ENCODE measurements at places on chromosomes 1 and 21.
A peak's percentile ranks its signal among the peaks of the same experiment; 100 is the strongest.

DNA sequence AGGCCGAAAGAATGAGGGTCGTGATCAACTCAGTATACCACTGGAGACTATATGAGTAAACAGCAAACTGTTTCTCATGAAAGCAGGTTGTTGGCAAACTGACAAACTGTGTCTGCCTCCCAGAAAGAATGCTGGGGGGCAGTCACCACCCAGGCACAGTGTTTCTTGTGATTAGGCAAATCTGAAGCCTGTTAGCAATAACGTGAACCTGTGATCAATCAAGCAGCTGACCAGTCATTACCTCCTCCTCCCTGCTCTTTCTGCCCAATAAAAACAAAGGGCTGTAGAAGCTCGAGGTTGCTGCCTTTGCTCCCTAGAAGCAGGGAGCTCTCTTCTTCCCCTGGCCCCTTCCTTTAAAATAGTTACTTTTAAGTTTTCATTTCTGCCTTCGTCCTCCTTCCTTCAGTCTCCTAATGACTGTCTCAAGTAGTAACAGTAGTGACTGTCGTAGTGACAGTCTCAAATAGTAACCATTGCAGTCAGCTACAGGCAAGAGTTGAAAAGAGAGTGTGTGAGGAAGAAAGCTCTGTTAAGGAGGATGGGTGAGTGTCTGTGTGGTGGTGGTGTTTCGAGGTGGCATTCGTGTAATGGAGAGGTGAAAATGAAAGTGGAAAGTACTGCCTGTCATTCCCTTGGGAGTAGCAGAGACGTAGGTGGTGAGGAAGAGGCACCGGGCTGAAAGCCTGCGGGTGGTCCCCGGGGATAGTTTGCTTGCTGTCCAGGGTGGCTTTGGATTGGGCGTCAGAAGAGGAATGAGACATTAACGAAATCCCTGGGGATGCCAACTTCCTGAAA lies 14.5 kb downstream of the HHAT start:
- ATAC-seq: peak; percentile 47

DNA sequence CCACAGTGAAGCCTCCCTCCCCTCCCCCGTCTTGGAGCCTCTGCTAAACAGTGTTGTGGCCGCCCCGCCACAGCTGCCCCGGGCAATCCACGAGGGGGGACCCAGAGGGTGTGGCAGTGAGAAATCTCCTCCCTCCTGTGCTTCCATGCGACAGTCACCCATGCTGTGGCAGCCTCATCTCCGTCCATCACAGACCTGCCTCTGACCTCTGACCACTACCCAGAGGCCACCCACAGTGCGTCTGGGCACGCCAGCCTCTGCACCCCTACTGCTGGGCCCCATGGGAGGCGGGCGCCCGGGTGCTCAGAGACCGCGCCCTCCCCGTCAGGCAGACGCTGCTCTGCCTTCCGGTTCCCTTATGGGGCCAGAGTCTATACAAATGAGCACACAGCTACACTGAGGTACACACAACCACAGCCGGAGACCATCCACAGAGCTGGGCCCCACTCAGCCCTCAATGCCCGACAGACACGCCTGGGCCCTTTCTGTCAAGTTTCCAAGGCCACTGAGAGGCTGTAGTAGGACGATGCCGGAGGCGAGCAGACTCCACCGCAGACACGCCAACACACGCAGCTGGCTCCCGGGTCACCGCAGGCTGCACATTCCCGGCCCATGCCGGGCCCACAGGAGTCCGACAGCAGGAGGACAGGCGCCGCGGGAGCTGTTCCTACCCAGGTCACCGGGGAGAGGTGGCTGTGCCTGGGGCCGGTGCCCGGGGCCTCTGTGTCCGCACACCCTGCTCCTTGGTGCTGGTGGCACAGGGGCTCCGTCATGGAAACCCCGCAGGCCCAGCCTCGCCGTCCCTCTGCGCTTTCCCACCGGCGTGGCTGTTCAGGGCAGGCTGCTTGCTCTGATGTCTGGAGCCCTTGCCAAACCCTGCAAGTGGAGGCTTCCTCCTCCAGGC lies 23.9 kb upstream of the TMEM52 start:
- no peak for ATAC-seq

GRCh38 chr1:183739741-183740271 lies 65.1 kb upstream of the RGL1 start:
- ATAC-seq: no peak

DNA sequence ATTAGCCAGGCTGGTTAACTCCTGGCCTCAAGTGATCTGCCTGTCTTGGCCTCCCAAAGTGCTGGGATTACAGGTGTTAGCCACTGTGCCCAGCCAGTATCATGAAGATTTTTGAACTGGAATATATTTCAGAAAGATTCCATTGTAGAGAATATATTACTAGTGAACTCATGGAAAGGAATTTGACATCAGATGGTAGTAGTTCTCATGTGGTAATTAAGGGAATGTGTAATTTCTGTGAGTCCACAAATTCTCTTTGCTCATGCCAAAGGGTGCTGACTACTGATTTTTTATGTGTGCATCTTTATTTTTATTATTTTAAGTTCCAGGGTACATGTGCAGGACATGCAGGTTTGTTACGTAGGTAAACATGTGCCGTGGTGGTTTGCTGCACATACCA lies 10.4 kb downstream of the DTL start:
- no peak for ATAC-seq

- no peak for ATAC-seq
These were observed 20.0 kb downstream of the SERTAD4 start for GRCh38 chr1:210252621-210253051.

- no peak for ATAC-seq
These were observed 14.7 kb downstream of the TIE1 start for GRCh38 chr1:43315481-43315880.

DNA sequence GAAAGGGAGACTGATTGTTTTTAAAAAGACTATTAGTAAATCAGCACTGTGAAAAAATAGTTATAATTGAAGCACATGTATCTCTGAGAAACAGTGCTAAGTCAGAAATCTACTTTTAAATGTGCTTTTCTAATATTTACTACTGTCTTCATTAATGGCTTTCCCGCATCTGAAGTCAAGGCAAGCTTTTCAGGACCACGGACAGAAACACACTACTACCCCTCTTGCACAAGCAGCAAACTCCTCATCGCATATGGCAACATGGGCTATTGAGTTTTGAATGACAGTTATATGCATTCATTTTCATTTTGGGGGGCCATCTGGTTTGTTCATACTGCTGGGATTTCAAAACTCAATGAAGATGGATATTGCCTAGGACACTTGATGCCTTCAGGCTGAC lies 433.4 kb upstream of the CAMK1G start:
- ATAC-seq: no peak

GRCh38 chr1:3172431-3173380 lies 103.7 kb downstream of the PRDM16 start:
- ATAC-seq: no peak

- ATAC-seq: peak; percentile 17
These were observed 683 bp upstream of the EFNA4 start for GRCh38 chr1:155062702-155063411.

- no peak for ATAC-seq
These were observed 221.8 kb downstream of the TTLL7 start for GRCh38 chr1:83776913-83777757.

DNA sequence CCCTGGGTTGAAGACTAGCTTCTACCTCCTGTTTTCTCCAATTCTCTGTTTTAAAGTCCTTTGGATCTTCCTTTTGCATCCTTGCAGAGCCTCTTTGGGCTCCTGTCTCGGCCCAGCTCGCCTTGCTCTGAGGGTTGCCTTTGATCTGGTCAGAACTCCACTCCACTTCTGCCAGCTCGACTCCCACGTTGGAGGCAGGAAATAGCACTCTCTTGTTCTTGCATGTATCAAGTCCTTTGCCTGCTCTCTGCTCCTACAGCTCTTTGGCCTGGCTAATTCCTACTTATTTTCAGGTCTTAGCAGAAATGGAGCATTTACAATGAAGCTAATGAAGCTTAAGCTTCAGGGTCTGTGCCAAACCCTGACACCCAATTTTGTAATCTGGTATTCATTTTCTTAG lies 21.1 kb upstream of the B3GALNT2 start:
- ATAC-seq: no peak

- no peak for ATAC-seq
These were observed 159.8 kb upstream of the ZRANB2 start for GRCh38 chr1:71240656-71241055.

- ATAC-seq: no peak
These were observed 16.0 kb downstream of the RBBP4 start for GRCh38 chr1:32666901-32667566.

DNA sequence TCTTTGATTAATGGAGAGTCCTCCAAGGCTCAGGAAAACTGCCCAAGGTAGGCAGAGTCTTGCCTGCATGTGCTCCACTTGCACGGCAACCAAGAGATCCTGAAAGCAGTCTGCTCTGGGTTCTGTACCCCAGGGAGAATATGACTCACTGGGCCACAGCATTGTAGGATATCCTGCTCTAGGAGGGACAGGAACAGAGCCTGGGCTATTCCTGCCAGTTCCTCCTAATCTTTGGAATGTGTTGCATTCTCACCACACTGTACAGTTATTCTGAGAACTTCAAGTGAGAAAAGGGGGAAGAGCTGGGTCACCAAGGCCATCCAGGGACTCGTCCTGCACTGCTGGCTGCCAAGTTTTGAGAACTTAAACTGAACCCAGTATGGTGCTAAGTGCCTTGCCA lies 278.5 kb downstream of the MATN1 start:
- no peak for ATAC-seq

DNA sequence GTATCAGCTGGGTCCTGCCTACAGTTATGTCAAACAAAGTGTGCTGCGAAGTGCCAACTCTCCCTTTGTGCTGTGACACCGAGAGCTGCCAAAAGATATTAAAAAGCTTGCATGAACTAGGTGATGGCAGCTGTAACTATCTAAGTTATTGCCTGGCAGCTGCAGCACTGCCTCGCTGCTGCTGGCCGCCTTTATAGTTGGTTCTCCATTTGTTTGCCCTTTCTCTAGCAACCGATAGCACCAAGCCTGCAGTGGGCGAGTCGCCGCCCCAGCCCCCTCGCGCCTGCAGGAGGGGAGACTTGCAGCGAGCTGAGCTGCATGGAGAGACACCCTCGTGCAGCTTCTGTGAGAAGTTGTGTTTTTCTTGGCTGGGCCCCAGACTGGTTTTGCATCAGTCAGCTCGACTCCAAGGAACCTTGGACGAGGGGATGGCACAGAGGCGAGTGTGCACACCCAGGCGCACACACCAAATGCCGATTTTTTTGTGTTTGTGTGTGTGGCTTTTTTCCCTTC lies 330.6 kb downstream of the RPS6KC1 start:
- no peak for ATAC-seq

DNA sequence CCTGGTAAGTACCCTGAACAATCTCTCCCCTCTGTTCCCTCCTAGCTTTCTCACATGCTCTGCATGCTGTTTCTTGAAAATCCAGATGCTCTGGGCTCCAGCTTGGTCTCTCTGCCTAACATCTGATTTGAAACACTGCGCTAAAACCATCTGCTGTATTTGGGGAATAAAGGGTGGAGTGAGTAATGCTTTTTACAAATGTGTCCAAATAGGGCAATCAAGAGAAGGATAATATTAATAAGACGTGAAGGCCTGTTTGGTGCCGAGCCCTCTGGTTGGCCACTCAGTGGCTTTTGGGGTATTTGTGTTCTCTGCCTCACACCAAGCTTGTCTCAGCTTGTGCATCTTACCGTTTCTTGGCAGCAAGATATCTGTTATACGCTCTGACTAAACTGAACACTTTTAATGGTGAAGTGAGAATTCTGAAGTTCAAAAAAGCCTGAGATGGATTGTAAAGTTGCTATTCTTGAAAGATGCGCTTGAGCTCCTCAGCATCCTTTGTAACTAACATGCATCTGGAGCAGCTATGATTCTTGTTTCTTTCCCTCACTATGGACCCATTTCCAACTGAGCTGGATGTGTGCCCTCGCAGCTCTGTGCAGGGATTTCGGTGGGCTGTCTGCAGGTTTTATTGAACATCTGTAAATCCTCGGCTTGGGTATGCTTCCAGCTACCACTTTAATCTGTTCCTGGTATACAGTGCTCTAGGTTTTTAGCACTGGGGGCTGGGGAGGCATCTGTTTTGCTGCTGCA lies 269.4 kb downstream of the RWDD3 start:
- no peak for ATAC-seq

DNA sequence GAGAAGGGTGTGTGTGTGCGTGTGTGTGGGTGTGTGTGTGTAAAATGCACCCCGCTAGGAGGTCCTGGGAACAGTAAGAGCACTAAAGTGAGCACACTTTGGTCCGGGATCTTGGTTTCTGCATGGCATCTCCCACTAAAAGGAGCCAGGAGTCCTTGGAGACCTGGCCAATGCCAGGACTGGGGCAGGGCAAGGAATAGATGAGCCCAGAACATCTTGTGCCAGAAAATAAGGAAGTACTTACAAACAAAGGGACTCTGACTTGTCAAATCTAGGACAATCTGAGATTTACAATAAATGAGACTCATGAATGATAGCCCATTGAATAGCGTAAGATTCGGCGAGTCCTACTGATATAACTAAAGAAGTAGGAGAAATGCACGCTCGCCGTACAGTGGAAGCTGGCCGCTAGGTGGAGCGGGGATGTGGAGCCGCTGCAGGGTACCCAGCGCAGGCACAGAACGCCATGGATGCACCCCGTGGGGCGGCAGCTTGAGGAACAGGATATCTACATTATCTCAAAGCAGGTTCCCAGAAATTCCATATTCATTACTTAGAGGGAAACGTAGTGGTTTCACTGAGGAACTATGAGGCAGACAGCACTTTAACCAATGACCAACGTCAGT lies 7.1 kb downstream of the SLC37A1 start:
- ATAC-seq: no peak

- no peak for ATAC-seq
These were observed 36.1 kb downstream of the EIF2D start for GRCh38 chr1:206575894-206576737.

GRCh38 chr21:32233055-32233546 lies 45.7 kb downstream of the MIS18A start:
- no peak for ATAC-seq

- no peak for ATAC-seq
These were observed 7.1 kb downstream of the RAD54L start for GRCh38 chr1:46254668-46255067.

- peak; percentile 13 for ATAC-seq
These were observed 362 bp upstream of the ROR1 start for GRCh38 chr1:63773496-63773814.

- ATAC-seq: peak; percentile 73
These were observed 27.6 kb downstream of the SKI start for GRCh38 chr1:2255420-2256369.

GRCh38 chr1:47913225-47913823 lies 83.9 kb downstream of the TRABD2B start:
- no peak for ATAC-seq

GRCh38 chr1:54302951-54303843 lies 103.0 kb downstream of the SSBP3 start:
- no peak for ATAC-seq

GRCh38 chr1:93448292-93448982 lies 519 bp downstream of the FNBP1L start:
- ATAC-seq: peak; percentile 40

DNA sequence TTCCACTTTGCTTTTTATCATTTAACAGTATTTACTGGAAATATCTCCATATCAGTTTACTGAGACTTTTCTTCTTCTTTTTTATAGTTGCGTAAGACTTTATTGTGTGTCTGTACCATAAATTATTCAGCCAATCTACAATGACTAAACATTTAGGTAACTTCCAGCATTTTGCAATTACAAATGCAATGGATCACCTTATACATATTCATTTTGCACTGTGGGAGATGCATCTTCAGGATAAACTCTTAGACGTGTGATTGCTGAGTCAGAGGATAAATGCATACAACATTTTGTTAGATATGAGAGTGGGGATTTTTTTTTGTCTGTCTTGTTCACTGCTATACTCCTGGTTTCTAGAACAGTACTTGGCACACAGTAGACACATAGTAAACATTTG lies 95.7 kb upstream of the GCLM start:
- no peak for ATAC-seq
